ENCODE measurements at places on chromosomes 7 and 10.

DNA sequence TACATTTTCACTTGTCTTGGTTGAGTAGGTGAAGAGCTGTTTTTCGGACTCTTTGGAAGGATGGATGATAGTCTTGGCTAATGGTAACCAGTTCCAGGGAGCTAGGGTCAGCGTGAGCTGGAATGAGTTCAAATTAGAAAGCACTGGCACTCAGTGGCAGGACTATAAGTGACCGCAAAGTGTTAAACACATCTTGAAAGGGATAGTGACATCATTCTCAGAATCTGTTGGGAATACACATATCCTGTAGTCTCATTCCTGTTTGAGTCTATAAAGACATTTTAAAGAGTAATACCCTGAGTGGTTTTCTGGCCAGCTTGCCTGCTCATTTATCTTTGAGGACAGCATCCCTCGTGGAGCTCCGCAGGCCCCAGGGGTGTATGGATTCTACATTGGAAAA is 56.7 kb upstream of the TMEM248 start:
- DNase-seq, result no peak

- no peak for DNase-seq
Observed at GRCh38 chr10:32332299-32332750, 14.6 kb downstream of the EPC1 start.

DNA sequence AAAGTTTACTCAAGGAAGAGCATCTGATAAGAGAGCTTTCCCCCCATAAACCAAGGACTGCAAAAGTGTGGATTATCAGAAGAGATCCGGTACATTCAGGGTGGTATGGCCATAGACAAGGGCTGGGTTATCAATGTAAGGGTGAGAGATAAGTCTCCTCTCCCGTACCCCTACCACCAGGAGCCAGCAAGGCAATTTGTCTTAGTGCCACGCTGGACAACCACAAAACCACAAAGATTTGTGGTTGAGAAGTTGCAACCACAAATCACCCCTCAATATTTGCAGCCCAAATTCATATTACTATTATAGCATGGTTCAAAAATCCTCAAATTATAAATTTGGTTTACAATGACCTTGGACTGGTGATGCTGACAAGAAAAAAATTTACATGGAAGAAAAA is 2.3 kb upstream of the ZSCAN25 start:
- DNase-seq, result no peak

- DNase-seq, result no peak
Observed at GRCh38 chr10:43102063-43102828, 25.4 kb downstream of the RET start.

DNA sequence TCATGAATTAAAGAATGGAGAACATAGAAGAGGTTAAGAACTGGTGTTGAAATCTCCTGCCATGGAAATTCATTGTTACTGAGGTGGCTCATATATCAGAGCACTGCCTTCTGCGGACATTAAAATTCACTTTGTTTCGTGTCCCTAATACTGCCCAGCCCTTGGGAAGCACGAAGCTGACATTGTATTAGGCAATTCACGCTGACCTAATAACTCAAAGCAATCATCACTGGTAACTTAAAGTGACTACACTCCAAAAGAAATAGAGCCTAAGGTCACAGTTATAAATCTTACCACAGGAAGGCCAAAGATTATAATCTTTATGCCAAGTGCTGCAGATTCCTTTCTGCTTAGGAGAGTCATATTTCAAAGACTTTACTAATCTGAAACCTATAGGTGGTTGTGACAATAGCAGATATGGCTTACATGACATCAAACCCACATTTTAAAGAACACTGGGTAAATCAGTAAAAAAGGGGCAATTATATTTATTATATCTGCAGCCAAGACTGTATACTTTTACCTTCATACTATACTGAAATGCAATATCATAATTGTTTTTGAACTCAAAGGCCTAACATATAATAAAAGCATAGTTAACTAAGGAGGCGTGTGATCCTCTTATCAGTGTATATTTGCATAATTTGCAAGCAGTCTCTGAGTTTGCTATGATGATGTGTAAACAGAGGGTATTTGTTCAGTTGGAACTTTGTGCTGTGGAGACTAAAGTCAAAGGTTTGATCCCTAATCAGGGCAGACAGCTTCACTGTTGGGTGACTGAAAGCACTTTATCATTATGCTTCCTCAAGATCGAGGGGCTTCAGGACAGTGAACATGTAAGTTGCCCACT is 51.9 kb upstream of the CAPZA2 start:
- no peak for DNase-seq

GRCh38 chr7:25698451-25699113 is 453.4 kb upstream of the NFE2L3 start:
- DNase-seq, result no peak

GRCh38 chr10:118032564-118032963 is 14.2 kb downstream of the RAB11FIP2 start:
- DNase-seq, result no peak

GRCh38 chr7:13014011-13014410 is 326.6 kb downstream of the ARL4A start:
- DNase-seq, result no peak

DNA sequence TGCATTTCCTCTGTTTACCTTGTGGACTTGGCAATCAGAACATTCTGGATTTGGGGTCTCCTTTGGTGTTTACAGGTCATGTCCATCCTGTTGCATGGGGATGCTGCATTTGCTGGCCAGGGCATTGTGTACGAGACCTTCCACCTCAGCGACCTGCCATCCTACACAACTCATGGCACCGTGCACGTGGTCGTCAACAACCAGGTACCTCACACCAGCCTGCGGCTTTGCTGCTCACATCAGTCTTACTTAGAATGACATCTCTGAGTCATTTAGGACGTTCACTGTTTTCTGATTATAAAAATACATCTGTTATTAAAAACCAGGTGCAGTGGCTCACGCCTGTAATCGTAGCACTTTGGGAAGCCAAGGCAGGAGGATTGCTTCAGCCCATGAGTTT is 67.0 kb upstream of the ZMIZ2 start:
- no peak for DNase-seq
